ENCODE measurements at places on chromosomes 7 and 10.

DNA sequence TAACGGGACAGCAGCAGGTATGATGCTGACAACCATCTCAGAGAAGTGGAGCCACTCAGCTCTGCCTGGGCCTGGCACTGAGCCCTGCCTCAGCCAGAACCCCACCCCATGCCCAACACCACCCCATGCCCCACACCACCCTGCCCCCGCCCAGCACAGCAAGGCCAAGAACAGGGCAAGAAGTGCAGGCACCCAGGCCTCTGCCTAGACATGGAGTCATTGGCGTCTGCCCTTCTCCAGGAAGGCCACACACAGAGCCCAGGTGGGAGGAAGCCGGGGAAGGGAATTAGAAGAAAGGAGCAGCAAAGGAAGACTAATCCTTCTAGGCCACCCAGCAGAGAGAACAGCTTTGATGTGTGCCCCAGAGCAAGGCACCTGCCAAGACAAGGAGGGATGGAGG lies 18.9 kb downstream of the CAMK2G start:
- DNase-seq: no peak

DNA sequence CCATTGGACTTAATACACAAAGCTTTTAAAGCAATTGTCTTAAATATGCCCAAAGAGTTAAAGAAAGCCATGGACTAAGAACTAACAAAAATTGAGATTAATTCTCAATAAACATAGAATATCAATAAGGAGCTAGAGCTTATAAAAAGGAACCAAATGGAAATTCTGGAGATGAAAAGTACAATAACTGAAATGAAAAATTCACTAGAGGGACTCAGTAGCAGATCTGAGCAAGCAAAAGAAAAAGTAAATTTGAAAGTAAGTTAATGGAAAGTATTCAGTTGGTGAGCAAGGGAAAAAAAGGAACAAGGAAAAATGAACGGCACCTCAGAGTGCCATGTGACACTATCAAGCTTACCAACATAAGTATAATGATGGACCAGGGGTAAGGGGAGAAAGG lies 209.8 kb downstream of the FZD1 start:
- DNase-seq: no peak

- DNase-seq: no peak
These were observed 11.7 kb downstream of the SRPK2 start for GRCh38 chr7:105376908-105377533.

- DNase-seq: no peak
These were observed 68.1 kb downstream of the JAZF1 start for GRCh38 chr7:28112467-28112866.

DNA sequence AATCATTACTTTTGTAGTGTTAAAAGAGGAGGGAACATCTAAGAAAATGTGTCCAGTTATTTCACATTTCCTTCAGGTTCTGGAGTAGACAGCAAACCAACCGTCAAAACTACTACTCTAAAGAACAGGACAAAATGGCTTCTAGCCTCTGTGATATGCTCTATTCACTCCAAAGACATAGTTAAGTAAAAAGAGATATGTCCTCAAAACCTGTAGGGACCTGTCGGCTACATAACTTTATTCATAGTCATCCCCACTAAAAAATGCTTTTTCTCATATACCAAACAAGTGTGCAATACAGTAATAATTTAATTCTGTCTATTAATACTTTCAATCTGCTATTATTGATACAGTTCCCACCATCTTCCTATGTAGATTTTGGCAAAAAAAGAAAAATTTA lies 642.8 kb upstream of the LRRTM3 start:
- DNase-seq: no peak

- DNase-seq: no peak
These were observed 19.1 kb upstream of the DNAAF5 start for GRCh38 chr7:707296-708000.

All from activated naive CD4-positive, alpha-beta T cell treated with Interleukin-2 at 50 U/mL for 16 hours (primary cell).